ENCODE measurements at places on chromosomes 7 and 10.

GRCh38 chr10:8214587-8214986, 160.1 kb downstream of the GATA3 start:
- no peak for DNase-seq

- DNase-seq = no peak
Observed at GRCh38 chr7:54783952-54784351, 24.9 kb upstream of the SEC61G start.

- DNase-seq = no peak
Observed at GRCh38 chr7:149735779-149736477, 37.5 kb downstream of the ZNF467 start.

- DNase-seq = no peak
Observed at GRCh38 chr7:121304102-121304658, 24.6 kb upstream of the WNT16 start.

DNA sequence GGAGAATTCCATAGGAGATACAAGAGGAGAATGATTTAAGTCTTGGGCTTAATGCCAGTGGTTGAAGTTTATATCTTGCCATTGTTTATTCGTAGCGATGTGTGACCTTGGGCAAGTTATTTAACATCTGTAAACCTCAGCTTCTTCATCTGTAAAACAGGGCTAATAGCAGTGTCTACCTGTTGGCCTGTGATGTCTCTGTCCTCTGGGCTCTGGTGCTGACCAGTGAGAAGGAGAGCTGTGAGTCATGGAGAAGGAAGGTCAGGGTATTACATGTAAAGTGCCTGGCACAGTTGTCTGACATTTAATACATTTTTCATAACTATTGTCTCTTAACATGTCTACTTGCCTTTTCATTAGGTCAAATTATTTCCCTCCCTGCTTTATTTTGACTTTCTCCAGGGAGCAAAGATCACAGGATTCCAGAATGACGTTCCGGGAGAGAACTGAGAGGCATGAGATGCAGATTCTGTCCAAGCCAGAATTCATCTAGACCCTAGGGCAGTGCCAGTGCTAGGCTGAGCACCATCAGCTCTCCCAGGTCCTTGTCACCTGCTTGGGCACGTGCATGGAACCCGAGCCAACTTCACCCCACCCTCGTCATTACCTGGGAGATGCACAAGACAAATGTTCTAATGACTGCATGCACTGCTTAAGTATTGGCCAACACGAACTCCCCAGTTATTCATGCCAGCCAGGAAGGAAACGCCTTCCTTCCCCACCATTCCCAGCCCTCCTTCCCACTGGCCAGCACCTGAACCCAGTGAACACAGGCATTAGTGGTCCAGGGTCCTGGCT, 187.9 kb downstream of the DPY19L1 start:
- DNase-seq = no peak

DNA sequence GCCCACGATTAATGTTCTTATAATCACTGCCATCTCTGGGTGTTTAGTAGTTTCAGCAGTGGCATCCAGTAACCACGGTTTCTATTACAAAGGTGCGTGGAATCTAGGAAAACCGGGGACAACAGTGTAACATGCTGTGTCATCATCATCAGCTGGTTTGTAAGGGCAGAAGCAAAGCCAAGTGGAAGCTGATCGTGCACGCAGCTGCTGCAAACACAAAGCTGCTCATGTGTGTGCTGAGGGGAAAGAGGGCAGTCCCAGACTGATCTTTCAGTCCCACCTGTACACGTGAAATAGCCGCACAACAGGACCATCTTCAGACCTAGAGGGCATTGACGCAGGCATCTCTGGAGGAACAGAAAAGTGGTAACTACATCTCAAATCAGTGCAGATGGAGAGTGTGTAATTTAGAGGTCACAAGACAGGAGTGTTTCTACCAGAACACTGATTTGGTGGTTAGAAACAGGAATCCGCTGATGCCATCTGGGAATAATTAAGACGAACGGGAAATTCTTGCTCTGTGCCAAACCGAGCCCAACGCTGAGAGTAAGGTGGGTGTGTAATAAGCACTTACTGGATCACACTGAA, 13.4 kb downstream of the ANKRD16 start:
- DNase-seq = no peak

DNA sequence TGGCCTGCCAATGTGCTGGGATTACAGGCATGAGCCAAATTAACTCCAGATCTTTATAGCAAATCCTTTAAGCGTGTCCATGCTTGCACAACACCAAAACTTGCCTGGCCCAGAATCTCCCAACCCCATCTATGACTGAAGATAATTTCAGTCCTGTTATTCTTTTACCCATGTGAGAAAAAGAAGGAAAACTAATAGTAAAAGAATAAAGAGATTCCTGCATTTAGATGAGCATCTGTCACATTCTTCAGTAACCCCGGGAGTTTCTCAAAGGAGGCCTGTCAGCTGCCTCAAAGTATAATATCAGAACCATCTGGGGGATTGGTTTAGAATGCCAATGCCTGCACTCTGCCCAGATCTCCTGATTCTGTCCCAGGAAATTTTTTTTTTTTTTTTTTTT, 158.1 kb upstream of the KMT2E start:
- DNase-seq = no peak

DNA sequence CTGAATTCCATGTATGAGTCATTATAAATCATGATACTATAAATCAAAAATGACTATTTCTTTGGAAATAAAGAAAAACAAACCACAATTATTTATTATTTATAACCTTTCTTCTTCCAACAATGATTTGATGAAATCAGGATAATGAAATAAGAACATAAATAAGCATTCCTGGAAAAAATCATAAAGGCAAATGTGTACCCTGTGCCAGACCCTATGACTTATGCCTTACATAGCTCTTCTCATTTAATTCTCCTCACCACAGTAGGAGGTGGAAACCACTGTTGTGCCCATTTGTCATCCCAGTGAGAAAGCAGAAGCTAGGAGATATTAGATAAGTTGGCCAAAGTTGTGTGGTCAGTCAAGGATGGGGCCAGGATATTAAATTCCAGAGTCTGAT, 255.1 kb downstream of the DOCK4 start:
- DNase-seq = no peak

DNA sequence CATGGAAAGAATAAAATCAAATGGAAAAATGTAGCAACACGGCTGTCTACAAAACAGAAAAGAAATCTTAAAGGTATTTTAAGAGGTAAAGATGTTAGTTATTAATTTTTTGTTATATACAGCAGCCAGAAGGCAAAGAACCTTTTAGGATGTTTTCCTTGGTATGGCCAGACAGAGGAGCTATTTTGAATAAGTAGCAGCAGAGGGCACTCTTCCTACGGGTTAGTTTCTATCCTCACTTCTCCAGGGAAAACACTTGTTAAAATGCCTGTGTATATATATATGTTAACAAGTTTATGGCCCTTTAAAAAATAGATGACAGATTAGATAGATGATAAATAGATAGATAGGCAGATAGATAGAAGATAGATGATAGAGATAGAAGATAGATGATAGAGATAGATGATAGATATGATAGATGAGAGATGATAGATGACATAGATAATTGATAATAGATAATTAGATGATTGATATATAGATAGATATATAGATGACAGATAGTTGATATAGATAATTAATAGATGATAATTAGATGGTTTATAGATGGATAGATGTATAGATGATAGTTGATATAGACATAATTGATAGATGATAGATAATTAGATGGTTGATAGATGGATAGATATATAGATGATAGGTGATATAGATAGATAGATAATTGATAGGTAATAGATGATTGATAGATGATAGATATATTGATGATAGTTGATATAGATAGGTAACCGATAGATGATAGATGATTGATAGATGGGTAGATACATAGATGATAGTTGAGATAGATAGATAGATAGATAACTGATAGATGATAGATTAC, 57.8 kb upstream of the WIPF3 start:
- DNase-seq = no peak

- no peak for DNase-seq
Observed at GRCh38 chr7:137020351-137020750, 151.9 kb downstream of the CHRM2 start.

- peak; percentile 57 for DNase-seq
Observed at GRCh38 chr10:70549962-70550458, 52.5 kb downstream of the PRF1 start.

DNA sequence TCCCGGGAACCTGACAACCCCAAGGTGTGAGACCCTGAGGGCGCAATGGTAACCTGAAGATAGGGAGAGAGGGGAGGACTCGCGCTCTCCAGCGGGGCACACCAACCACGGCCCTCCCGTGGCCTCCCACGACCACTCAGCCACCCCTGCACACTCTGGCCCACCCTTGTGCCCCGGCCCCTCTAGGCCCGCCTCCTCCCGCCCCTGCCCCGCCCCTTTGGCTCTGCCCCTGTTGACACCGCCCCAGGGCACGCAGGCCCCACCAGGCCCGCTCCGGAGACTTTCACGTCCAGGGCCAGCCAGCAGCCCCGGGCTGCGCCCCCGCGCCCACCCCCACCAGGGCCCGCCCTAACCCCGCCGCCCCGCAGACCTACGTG, 10.9 kb downstream of the ATG9B start:
- no peak for DNase-seq

- DNase-seq = peak; percentile 12
Observed at GRCh38 chr7:8214244-8214824, 47.6 kb downstream of the ICA1 start.

- DNase-seq = no peak
Observed at GRCh38 chr10:103429647-103430046, 22.5 kb downstream of the CALHM2 start.

- no peak for DNase-seq
Observed at GRCh38 chr10:60394446-60394845, 4.8 kb upstream of the ANK3 start.

GRCh38 chr7:26224359-26224758, 22.8 kb downstream of the CBX3 start:
- no peak for DNase-seq

DNA sequence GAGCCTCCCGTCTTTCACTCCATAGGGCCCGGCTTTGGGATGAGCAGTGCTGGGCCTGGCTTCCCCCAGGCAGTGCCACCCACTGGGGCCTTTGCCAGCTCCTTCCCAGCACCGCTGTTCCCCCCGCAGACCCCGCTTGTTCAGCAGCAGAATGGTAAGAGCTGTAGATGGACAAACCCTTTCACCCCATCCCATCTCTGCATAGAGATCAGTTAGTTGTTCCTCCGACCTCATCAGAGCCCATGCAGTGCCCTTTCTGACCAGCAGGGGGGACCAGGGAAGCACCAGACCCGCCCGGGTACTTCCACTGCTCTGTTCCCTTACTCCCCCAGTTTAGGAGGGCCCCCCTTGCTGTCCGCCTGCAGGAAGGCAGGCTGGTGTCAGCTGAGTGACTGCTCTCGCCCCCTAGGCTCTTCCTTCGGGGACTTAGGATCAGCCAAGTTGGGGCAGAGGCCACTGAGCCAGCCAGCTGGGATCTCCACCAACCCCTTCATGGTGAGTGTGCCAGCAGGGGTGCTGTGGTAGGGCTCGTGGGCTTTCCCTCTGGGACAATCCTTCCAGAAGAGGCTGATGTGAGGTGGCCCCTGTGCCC, 9.8 kb downstream of the SAP25 start:
- peak; percentile 77 for DNase-seq

GRCh38 chr10:77641344-77641743, 3.7 kb upstream of the KCNMA1 start:
- DNase-seq = no peak

GRCh38 chr10:31098046-31098445, 66.4 kb upstream of the ZNF438 start:
- no peak for DNase-seq

DNA sequence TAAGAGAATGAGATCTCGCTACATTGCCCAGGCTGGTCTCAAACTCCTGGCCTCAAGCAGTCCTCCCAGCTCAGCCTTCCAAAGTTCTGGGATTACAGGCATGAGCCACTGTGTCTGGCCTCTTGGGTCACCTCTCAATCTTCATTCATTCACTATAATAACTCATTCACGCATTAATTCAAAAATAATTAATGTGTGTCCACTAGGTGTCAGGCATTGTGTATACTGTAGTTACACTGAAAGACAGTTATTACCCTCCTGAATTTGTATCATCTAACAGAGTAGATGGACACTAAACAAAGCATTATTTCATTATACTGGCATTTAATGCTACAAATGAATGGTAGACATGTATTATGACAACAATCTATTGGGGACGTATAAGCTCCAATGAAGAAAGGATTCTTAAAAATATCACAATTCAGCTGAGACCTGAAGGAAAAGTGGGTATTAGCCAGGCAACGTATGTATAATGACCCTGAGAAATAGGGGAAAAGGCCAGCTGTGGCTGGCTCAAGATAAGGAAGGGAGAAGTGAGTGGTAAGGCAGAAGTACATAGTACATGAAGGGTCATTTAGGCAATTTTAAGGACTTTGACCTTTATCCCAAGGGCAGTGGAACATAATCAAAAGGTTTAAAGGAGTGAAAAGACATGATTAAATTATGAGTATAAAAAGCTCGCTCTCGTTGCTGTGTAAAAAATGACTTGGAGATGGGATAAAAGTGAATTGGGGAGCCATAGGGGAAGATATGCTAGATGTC, 150.7 kb downstream of the BTAF1 start:
- DNase-seq = no peak

DNA sequence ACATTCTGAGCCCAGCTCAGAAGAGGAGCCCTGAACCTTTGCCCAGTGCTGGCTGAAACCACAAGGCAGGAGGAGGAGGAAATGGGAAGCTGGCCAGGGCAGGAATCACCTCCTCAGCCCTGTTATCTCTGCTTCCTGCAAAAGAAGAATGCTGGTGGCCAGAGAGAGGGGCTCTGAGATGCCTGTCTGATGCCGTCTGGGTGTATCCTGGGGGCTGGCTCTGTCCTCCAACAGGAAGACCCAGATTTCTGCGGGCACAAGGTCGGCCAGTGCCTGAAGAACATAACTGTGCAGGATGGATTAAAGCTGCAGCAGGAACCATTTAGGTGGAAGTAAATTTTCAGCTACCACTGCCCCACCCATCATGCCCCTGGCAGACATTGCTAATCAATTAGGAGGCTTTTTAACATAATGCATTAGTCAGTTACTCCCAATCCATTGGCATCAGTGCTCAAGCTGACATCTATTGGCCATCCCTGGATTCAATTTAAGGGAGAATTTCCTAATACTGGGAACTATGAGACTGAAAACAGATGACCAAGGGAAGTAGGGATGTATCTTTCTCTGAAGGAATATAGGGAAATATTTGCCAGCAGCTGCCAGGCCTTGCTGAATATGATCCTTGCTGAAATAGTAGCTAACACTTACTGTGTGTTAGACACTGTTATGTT, 67.7 kb downstream of the COL13A1 start:
- no peak for DNase-seq

GRCh38 chr7:70512144-70512543, 619.8 kb upstream of the GALNT17 start:
- DNase-seq = no peak

DNA sequence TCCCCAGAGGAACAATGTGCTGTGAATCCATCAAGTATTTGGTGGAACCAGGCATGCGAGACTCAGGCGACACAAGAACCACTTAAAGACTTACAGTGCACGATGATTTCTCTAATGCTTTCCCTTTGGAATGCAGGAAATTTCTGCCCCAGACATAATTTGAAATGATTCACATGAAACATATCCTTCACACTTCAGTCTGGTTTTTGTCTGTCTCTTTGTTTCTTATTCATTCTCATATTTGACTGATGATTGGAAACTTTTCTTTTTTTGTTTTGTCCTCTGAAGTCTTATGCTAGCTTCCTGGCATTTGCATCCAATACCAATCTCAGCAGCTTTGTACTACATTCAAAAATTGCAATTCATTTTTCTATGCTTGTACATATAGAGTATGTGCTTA, 502.8 kb downstream of the PHTF2 start:
- no peak for DNase-seq

- no peak for DNase-seq
Observed at GRCh38 chr10:2893158-2893845, 174.0 kb upstream of the PFKP start.
